Stimulated activated CD4-positive, alpha-beta T cell treated with anti-CD3 and anti-CD28 coated beads, TNF-alpha, amount 100 ng/mL, for 4 hours (primary cell): ENCODE measurements at places on chromosomes 7 and 10.

- DNase-seq: no peak
Observed at GRCh38 chr10:96327462-96327861, 23.2 kb downstream of the DNTT start.

- peak; percentile 67 for DNase-seq
Observed at GRCh38 chr10:97292097-97292861, at the start of gene ARHGAP19. ARHGAP19 (minus strand) TSS chr10:97292637; CDS start chr10:97292627, 10 bp downstream.

DNA sequence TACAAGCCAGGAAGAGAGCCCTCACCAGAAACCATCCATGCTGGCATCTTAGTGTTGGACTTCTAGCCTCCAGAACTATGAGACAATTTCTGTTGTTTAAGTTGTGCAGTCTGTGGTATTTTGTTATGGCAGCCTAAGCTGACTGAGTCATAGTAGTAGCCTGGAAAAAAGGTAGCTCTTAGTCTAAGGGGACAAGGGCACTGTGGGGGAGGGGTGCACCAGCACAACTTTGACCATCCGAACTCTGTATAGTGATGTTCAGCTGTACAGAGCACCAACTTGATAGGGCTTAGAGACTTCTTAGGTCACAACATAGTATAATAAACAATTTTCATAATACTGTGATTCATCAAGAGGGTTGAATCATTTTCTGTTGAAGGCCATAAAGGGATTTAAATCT is 14.3 kb downstream of the EIF4EBP2 start:
- no peak for DNase-seq

DNA sequence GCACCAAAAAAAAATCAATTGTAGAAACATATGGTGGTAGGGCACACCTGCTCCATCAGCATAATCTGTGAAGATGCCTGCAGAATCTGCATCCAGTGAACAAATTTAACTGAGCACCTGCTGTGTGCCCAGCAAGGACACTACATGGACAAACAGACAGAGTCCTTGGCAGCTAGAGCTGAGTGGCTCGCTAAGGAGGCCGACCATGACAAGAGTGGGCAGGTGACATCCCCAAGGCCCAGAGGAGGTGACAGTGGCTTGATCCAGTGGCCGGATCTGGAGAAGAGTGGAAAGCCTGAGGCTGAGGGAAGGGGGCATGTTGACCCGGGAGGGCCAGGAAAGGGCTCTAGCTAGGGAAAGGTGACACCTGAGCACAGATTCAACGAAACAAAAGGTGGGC is 68.1 kb downstream of the MAD1L1 start:
- no peak for DNase-seq

DNA sequence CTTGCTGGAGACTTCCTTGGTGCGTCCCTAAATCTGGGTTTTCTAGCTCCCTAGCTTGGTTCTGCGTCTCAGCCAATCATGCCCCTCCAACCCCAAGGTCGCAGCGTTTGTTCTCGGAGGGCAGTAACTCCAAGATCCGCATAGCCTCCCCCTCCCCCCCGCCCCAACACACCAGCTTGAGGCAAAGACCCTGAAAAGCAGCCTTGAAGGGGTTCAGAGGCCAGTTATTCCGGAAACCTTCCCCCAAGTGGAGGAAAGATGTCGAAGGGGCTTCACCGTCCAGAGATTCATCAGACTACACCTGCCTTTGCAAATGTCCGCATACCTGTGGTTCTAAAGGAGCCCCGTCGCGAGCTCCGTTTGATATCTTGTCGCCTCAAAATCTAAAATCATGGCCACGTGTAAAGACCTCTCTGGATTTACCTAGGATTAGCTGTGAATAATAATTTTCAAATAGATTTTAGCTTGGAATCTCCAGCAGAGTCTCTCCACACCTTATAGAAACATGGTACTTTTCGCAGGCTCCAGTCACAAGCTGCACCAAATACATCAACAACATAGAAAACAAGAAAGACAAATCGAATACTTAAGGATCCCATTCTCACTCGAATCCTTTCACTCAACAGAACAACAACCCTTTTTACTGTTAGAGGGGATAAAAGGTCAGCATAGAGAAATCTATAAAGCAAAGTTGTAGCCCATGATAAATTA is 7.9 kb downstream of the DLX6 start:
- no peak for DNase-seq

DNA sequence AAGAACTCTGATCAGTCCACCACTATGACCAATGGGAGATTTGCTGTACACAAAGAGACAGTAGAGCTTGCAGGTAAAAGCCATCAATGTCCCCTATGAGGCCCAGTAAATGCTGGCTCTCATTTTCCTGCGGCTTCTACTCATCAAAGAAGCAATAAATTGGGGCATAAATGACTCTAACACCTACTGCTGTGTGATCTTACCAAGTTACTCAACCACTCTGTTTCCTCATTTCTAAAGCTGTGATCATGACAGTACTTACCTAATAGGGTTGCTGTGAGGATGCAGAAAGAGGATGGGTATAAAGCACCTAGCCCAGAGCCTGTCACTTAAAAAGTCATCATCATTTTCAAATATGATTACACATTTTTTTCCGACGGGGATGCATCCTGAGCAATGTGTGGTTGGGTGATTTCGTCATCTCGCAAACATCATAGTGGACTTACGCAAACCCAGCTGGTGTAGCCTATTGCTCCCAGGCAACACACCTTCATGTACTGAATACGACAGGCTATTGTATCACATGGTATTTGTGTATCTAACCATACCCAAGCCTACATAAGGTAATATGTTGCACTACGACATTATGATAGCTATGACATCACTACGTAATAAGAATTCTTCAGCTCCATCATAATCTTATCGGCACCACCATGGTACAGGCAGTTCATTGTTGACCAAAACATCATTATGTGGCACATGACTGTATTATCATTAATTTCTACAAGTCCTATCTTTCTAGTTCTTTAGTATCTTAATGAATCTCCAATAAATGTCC is 7.1 kb upstream of the MGMT start:
- no peak for DNase-seq

DNA sequence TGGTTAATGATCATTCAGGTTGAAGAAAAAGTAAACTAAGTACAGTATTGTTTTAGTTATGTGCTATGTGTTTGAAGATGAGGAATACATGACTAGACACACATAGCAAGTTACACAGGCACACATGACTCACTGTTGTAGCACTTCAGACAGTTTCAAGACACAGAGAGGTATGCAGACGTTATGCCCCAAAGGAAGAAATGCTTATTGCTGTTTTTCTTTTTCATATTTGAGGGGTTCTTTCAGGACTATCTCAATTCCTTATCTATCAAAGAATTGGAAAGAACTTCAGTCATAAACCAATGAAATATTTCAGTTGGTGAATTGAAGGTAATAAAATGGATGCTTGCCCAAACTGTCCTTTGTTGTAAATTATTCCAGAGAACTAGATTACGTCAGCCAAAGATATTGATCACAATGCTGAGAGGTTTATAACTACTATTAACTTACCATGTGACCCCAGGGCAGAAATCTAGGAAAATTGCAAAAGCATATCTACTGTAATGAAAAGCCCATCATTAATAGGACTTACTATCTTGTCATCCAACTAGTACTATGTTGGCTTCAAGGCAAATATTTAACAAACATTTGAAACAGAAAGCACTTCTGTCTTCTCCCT is 61.2 kb upstream of the CAPZA2 start:
- no peak for DNase-seq

GRCh38 chr7:28200598-28200997 is 20.0 kb upstream of the JAZF1 start:
- no peak for DNase-seq

- DNase-seq: no peak
Observed at GRCh38 chr7:114819616-114820362, 102.1 kb upstream of the MDFIC start.

- DNase-seq: no peak
Observed at GRCh38 chr7:94556028-94556427, 46.4 kb downstream of the CASD1 start.

- DNase-seq: no peak
Observed at GRCh38 chr7:20439416-20440185, 108.9 kb downstream of the ITGB8 start.
